ENCODE measurements at places on chromosomes 2 and 18. TPM values are rescaled to one million over a fixed set of nuclear protein-coding genes. Genes with fewer than 3 reads are reported as not detected.

The AGPS gene
- total RNA-seq = 29.0 TPM

The PLB1 gene
- total RNA-seq = 0.05 TPM

The TNFAIP6 gene
- 0.29 TPM for total RNA-seq

The FRZB gene
- not detected for total RNA-seq

The CCDC150 gene
- 2.6 TPM for total RNA-seq

The SH3RF3 gene
- total RNA-seq = 0.07 TPM

The RAB27B gene
- total RNA-seq = 0.17 TPM

The CD8B2 gene
- total RNA-seq = not detected

The ATP6V1C2 gene
- total RNA-seq = 3.5 TPM

The SLC40A1 gene
- total RNA-seq = 0.20 TPM

The LRRC30 gene
- not detected for total RNA-seq

The RAD51AP2 gene
- not detected for total RNA-seq

The DYNAP gene
- total RNA-seq = not detected

The ABCB11 gene
- total RNA-seq = not detected

The USP40 gene
- 30.4 TPM for total RNA-seq

The ASAP2 gene
- not detected for total RNA-seq

The SPHKAP gene
- not detected for total RNA-seq

The PRSS56 gene
- not detected for total RNA-seq

The VIL1 gene
- 0.07 TPM for total RNA-seq

The KIAA2012 gene
- total RNA-seq = not detected

The ATP5MC3 gene
- 163 TPM for total RNA-seq

The ACVR1 gene
- 4.6 TPM for total RNA-seq

The SLC9A2 gene
- not detected for total RNA-seq

The HTRA2 gene
- 49.4 TPM for total RNA-seq

The EMILIN2 gene
- 80.9 TPM for total RNA-seq

The SERPINB4 gene
- not detected for total RNA-seq

The METTL4 gene
- total RNA-seq = 17.4 TPM
